ENCODE measurements at places on chromosomes 5 and 9.
A peak's percentile ranks its signal among the peaks of the same experiment; 100 is the strongest.

GRCh38 chr5:35369965-35370790 is 139.9 kb upstream of the PRLR start:
- DNase-seq: no peak

- DNase-seq: no peak
These were observed 151.8 kb downstream of the SEC61B start for GRCh38 chr9:99373912-99374311.

DNA sequence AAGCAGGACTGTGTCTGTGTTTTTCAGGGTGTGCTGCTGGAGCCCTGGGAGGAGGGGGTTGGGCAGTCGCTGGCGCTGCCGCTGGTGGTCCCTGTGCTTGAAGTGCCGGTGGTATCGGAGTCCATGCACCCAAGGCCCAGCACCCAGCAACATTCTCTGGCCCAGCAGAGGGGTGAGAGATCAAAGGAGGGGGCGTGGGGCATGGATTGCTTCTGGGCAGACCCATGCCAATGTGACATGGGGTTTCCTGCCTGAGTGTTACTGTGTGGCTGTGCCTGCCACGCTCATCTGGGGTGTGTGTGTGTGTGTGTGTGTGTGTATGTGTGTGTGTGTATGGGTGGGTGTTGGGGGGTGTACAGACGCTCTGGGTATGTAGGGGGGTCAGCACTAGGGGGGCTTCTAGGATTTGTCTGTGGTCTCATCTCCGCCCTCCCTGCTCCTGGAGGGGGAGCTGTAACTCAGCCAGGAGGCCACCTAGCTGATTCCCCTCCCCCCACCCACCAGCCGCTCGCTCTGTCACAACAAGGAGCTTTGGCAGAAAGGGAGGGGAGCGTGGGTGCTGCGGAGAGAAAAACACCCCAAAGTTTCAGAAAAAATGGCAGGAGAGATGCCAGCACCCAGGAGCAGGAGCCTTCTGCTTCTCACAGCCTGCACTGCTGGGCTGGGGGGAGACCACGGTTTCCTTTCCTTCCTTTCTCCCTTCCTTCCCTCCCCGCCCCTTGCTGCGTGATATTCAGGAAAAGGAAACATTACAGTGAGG is 35.9 kb upstream of the HSPA9 start:
- no peak for DNase-seq

- DNase-seq: no peak
These were observed 435.9 kb upstream of the MPDZ start for GRCh38 chr9:13715430-13715829.

- peak; percentile 83 for DNase-seq
These were observed 1.4 kb downstream of the IQGAP2 start for GRCh38 chr5:76404223-76405211.

GRCh38 chr5:164422400-164422799 is 917.0 kb downstream of the MAT2B start:
- DNase-seq: no peak

DNA sequence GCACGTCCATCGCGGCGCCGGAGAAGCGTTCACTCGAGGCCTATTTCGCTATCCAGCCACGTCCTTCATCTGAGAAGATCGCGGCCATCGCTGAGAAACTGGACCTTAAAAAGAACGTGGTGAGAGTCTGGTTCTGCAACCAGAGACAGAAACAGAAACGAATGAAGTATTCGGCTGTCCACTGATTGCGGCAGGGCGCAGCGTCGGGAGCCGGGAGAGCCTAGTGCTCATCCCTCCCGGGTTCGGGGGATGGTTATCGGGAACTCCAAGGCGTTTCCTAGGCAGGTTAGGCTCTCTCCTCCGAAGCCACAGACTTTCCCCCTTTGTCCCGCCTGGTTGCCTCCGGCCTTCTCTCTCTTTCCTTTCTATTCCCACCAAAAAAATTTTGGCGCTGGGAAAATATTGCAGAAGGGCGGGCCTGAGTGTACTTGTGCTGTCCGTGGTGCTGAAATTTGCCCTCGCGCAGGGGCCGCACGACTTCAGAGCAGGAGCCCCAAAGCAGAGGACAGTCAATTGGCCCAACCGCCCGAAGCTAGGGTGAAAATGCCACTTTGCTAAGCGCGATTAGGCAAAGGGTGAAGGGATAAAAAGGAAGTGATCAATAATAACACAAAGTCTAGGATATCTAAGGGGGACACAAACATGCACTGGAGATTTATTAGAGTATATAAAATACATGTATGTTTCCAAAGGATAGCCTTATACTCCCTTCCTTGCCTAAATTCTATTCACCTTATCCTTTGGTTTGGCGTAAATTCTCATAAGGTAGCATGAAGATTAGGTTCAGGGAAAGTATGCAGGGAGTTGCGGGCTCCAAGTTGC is 1.8 kb downstream of the POU4F3 start:
- peak; percentile 53 for DNase-seq

Measured in activated CD4-positive, alpha-beta T cell treated with anti-CD3 and anti-CD28 coated beads, Interleukin-2, amount 10 ng/mL, durations not matched to agents 7 days and 5 days (primary cell).